Skin of body (tissue), 3 donors: ENCODE measurements at places on chromosomes 13 and 19.

- DNase-seq, result no peak
These were observed 1761.5 kb downstream of the PCDH9 start for GRCh38 chr13:65468628-65469027.

DNA sequence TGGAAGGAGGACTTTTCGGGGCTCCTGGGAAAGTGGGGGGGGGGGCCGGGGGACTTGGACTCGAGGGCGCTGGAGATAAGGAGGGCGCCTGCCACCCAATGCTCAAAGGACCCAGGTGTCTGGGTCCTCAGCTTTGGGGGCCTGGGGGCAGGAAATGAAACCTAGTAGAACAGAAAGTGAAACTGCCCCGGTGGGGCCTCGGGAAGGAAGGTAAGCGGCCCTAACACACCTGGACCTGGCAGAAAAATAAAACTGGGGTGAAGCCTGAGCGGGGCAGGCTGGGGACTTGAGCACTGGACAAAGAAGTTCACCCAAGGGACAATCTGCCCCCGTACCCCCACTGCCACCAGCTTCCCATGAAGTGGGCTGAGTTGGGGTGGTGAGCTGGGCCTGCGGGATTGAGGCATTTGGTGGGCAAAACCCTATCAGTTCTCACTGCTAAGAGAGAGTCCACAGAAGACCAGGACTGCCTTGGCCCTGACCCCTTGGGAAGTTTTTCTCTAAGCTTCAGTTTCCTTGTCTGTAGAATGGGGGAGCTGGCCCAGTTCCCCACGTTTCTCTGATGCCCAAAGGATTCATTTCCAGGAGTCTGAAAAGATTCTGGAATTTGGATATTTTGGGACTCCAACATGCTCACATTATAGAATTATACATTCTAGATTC lies 2.3 kb downstream of the PRKD2 start:
- DNase-seq, result no peak

- DNase-seq, result no peak
These were observed 7.1 kb upstream of the CIRBP start for GRCh38 chr19:1261798-1262622.

- DNase-seq, result no peak
These were observed 327.5 kb upstream of the SPRY2 start for GRCh38 chr13:80668452-80668851.

DNA sequence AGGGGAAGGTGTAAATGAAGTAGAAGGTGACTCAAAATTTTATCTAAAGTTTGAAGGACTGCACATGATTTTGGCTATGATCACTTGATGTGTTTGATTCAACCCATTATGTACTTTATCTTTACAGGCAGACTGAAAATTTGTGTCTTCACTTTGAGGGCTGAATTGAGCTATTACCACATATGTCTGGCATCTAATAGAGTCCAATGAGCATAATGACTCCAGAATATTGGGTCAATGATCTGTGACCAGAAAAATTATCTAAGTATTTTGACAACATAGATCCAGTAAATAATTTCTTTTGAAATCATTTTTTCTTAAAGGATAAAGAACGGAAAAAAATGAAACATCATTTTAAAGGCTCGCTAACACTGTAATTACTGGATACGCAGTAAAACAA lies 2810.0 kb downstream of the PCDH9 start:
- DNase-seq, result no peak

- DNase-seq, result no peak
These were observed 8.6 kb upstream of the GPR18 start for GRCh38 chr13:99266827-99267226.

DNA sequence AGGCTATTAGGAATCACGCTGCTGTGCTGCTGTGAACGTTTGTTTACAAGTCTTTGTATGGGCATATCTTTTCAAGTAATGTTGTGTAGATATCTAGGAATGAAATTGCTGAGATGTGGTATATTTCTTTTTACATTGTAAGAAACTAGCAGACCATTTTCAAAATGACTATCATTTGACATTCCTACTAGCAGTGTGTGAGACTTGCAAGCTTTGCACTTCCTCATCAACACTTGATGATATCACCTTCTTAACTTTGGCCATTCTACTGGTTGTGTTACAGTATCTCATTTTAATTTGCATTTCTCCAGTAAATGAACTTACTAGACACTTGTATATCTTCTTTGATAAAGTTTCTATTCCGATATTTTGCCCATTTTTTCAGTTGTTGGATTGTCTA lies 12.1 kb downstream of the METTL21C start:
- DNase-seq, result no peak

- DNase-seq, result no peak
These were observed 5.0 kb downstream of the LRRC25 start for GRCh38 chr19:18392417-18392816.

- DNase-seq, result peak; percentile 52
These were observed 18.6 kb upstream of the LATS2 start for GRCh38 chr13:21079761-21080592.

DNA sequence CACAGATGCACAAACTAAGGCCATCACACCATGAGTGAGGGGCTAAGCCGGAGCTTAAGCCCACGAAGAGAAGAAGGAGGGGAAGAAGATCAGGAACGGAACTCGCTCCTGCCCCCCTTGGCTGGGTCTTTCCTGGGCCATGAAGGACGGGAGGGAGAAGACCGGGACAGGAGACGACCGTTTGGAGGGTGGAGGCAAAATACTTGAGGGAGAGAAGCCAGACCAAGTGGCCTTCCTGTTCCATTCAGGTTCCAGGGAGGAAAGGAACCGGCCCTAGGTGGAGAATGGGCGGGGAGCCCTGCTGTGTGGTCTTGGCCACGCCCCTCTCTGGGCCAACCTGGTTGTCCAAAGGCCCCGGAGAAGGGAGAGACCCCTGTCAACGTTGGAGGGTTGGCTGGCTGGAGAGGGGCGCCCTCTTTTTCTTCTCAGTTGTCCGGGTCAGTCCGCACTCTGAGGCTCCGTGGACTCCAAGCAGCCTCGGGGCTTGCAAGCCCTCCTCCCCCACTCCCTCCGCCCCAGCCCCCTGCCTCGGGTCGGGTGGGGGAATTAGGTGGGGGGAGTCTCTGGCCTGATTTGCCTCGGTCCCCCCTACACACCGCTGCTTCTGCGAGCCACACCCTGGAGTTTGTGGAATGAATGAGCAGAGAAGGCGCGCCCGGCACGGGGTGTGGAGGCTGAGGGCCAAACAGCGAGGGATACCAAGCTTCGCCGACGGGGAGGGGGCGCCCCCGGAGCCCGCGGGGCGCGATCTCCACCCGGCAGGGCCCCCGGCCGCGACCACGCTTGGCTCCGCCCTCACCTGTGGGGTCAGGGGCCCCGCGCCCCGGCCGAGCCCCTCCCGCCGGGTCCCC lies 757 bp downstream of the FBN3 start:
- DNase-seq, result no peak

DNA sequence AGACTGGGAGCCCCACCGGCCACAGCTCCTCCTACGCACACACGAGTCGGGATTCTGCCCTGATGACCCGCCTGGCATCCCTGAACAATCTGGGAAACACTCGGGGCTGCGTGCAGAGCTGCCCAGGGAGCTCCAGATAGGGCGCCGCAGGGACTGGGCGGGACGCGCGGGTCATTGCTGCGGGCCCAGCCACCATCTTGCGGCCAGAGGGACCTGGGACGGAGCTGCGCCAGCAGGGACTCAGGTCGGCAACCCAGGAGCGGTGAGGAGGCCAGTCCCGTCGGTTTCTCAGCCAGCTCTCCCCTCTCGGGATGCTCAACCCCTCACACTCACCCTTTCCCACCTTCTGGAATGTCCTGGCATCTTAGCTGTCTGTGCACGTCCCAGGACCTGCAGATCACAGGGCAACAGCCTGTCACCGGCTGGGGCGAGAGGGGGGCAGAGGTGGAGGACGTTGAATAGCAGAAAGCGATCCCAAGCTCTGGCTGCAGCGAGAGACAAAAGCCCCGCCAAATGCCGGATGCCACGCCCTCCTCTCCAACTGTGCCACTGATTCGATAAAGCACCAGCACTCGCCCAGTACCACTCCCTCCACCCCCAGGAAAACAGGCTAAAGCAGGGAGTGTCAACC lies 20.4 kb upstream of the ZNF91 start:
- DNase-seq, result no peak

DNA sequence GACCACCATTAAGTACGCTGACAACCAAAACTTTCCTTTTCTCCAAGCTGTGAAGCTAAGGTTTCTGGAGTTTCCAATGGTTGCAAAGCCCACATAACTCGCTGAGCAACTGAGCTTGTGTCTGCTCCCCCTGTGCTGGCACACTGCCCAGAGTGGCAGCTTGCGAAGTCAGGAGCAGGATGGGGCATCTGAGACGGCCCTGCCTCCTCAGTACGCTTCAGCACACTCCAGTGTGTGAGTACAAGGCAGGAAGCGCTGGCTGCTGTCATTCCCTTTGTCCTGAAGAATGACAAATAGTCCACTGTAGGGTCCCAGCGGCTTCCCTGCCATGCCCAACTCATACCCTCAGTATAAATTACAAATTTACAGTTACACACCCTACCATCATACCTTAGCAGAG lies 51.5 kb downstream of the SKA3 start:
- DNase-seq, result peak; percentile 8

DNA sequence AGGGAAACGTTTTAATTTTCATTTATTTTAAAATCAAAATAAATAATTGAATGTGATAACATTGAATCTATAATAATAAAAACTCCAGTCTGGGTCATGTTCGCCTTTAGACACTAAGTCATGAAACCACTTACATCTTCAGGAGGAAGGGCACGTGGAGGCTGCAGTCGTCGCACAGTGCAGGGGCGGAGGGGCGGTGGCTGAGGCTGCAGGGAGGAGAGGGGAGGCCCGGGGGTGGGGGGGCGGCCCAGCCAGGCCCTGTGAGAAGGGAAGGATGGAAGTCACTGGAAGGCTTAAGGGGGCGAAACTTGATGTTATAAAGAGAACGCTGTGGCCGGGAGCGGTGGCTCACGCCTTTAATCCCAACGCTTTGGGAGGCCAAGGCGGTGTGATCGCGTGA lies 14.9 kb upstream of the LATS2 start:
- no peak for DNase-seq

DNA sequence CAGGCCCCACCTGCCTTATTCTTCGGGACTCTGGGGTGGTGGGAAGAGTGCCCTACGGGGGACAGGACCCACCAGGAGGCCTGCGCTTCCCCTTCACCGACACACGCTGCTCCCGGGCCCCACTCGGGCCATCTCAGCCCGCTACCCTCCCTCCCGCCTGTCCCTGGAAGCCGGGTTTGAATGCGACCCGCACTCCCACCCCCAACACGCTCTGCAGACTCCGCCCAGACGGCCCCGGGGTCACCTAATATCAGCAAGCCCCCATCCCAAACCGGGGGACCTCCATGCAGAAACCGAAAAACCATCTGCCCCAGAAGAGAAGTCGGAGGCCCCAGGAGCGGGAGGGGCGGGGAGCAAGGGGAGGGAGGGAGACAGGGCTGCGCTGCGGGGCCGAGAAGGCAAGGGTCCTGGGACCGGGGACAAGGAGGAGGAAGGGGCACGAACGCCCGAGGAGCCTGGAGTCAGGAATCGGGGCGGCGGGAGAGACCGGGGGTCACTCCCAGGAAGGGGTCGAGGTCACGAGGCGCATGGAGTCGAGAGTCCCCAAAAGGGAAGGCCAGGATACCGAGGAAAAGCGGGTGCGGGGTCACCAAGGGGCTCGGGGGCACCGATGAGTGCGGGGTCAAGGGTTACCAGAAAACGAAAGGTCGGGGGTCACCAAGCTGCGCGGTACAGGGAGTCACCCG lies 766 bp downstream of the SBNO2 start:
- DNase-seq, result no peak

DNA sequence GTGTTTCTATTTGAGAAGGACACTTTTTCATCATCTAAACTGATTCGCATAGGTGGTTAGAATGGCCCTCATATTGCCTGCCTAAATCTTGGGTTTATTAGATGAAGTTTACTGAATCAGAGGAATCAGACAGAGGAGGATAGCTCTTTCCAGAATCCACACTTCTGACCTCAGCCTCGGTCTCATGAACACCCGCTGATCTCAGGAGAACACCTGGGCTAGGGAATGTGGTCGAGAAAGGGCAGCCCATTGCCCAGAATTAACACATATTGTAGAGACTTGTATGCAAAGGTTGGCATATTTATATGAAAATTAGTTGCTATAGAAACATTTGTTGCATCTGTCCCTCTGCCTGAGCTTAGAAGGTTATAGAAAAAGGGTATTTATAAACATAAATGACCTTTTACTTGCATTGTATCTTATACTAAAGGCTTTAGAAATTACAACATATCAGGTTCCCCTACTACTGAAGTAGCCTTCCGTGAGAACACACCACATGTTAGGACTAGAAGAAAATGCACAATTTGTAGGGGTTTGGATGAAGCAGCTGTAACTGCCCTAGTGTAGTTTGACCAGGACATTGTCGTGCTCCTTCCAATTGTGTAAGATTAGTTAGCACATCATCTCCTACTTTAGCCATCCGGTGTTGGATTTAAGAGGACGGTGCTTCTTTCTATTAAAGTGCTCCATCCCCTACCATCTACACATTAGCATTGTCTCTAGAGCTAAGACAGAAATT lies 103.8 kb downstream of the TNFRSF19 start:
- DNase-seq, result no peak

GRCh38 chr13:40637643-40638042 lies 28.8 kb downstream of the FOXO1 start:
- DNase-seq, result no peak

DNA sequence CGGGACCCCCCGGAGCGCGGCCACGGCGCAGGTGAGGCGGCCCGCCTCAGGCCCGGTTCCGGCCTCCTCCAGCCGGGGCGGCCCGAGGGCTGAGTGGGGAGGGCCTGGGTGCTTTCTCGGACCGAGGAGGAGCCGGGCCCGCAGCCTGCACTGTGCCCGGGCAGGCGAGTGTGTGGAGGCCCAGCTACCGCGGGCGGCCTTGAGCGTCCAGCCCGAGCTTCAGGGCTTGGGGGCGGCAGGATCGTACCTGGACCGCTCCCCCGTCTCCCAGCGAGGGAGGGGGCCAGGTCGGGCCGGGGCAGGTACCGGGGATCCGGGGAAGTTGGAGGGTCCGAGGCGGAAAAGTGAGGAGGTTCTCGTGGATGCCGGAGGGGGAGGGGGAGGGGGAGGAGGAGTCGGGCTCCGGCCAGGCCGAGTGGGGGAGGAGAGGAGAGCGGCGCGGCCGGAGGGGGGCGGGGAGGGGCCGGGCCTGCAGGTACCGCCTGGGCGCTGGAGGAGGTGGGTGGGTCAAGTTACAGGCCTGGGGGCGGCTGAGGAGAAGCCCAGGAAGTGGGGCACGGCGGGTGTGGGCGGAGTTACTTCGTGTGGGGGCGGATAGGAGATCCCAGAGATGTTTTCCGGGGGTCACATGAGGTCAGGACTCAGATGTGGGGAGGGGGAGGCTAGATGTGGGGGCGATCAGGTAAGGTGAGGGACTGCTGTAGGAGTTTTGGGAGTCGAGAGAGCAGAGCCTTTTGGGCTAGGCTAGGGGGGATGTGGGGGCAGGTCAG lies 545 bp downstream of the NACC1 start:
- no peak for DNase-seq

GRCh38 chr13:42274386-42275097 lies 2.6 kb downstream of the AKAP11 start:
- no peak for DNase-seq

DNA sequence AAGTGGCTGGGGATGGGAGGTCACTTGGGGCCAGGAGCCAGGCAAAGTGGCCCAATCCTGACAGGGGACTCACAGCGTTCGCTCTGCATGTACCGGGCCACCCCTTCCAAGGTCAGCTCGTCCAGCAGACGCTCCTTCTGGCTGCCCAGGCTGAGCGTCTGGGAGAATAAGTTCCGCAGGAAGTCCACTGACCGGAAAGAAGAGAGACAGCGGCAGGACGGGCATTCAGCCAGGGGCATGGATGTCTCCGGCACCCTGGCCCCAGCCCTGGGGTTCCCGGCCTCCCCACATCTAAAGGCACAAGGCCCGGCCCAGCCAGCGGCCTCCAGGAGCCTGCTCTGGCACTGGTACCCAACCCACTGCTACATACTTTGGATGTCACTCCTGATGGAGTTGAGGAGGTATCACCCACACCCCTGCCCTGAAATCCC lies 6.1 kb downstream of the SIRT2 start:
- no peak for DNase-seq

- no peak for DNase-seq
These were observed 239.3 kb downstream of the LMO7 start for GRCh38 chr13:75875450-75875849.
